ENCODE measurements at places on chromosomes 13 and 19.

- no peak for DNase-seq
Measured at GRCh38 chr19:15722956-15723355, 4.9 kb upstream of the OR10H2 start.

- no peak for DNase-seq
Measured at GRCh38 chr19:35216016-35216832, 12.3 kb downstream of the FAM187B start.

GRCh38 chr19:42032431-42032830 is 37.6 kb downstream of the GRIK5 start:
- DNase-seq = no peak

GRCh38 chr19:40529093-40529954 is 47.3 kb upstream of the SHKBP1 start:
- DNase-seq = peak; percentile 80

GRCh38 chr19:33219261-33219815 is 6.3 kb downstream of the SLC7A10 start:
- no peak for DNase-seq

- peak; percentile 83 for DNase-seq
Measured at GRCh38 chr19:19224852-19225494, 13.2 kb downstream of the NCAN start.

DNA sequence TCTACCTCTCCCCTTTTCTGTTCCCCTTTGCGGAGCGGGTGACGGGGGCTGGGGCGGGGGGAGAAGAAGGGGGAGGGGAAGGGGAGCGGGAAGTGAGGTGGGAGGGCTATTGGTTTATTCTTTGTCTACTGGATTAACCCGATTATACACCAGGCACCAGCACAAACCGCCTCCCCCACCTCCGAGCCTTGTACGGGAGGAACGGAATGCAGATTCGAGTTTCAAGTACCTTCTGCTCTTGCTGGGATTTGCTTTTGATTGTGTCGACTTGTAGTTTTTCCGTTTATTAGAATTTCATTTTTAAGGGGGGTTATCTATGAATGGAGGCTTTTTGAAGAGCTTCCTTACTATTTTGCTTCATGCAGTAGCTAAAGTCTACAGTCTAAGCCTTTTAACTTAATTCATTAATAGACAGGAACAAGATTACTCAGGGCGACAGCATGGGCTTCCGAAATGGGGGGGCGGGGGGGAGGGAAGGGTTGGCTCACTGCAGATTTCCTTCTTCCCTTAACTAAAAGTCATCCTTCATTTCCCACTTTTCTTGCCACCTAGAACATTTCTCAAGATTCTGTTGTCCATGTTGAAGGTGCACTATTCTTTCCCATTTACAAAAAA is 937 bp upstream of the SPRY2 start:
- no peak for DNase-seq

DNA sequence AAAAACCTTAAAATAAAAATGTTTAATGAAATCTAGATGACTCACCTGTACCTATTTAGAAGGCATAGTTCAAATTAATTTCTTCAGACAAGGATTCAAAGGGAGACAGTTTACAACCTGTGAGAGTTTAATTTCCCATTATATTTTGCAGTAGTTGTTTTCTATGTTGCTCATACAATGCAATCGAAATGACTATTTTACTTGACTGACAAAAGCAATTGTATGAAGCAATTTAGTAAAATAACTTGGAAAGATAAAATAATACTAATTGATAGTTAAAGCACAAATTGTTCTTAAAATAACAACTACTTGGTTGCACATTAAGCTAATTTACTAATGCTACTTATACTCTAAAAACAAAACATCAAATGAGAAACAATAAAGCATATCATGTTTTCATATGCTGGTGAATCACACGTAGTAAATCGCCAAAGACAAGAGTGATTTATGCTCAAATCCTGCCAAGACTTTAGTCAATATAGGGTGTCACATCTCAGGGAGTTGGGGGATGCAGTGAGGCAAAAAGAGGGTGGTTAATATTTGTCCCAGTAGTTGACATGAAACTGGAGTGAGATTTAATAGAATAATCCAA is 6.4 kb downstream of the DACH1 start:
- no peak for DNase-seq

DNA sequence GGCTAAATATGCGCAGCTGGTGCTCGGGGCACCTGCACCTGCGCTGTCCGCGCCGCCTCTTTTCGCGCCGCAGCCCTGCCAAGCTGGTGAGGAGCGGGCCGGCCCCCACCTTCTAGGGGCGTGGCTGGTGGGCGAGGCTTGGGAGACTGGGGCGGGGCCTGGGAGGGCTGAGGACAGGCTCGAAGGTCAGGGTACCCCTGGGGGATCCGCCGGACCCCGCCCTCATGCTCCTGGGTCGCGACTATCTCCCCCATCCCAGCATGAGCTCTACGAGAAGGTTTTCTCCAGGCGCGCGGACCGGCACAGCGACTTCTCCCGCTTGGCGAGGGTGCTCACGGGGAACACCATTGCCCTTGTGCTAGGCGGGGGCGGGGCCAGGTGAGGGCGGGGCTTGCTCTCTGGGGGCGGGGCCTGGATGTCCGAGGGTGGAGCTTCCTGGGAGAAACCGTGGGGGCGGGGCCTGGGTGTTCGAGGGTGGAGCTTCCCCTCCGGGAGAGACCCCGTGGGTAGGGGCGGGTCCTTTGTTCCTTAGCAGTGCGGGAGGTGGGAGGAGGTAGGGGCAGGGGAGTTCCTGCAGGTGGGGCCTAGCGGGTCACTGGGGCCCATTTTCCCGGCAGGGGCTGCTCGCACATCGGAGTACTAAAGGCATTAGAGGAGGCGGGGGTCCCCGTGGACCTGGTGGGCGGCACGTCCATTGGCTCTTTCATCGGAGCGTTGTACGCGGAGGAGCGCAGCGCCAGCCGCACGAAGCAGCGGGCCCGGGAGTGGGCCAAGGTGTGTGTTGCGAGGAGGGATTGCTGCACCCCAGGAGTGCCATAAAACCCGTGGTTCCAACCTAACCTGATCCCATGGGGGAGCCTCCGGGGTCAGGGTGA is 19.7 kb downstream of the PNPLA6 start:
- no peak for DNase-seq

- DNase-seq = no peak
Measured at GRCh38 chr13:36549755-36550154, 117.5 kb downstream of the CCNA1 start.

GRCh38 chr19:4583961-4584669 is 24.6 kb upstream of the SEMA6B start:
- no peak for DNase-seq

GRCh38 chr13:50077431-50077830 is 62.2 kb downstream of the KCNRG start:
- no peak for DNase-seq

- DNase-seq = no peak
Measured at GRCh38 chr13:99426426-99426825, 74.8 kb upstream of the TM9SF2 start.

GRCh38 chr13:19940106-19940505 is 18.4 kb upstream of the ZMYM2 start:
- no peak for DNase-seq

- no peak for DNase-seq
Measured at GRCh38 chr13:20921572-20921971, 19.0 kb upstream of the XPO4 start.

- no peak for DNase-seq
Measured at GRCh38 chr19:10870501-10870954, 825 bp upstream of the CARM1 start.

- no peak for DNase-seq
Measured at GRCh38 chr13:46137627-46138317, 32.9 kb upstream of the CPB2 start.

- DNase-seq = peak; percentile 5
Measured at GRCh38 chr19:33063356-33063752, 1.3 kb downstream of the RHPN2 start.

DNA sequence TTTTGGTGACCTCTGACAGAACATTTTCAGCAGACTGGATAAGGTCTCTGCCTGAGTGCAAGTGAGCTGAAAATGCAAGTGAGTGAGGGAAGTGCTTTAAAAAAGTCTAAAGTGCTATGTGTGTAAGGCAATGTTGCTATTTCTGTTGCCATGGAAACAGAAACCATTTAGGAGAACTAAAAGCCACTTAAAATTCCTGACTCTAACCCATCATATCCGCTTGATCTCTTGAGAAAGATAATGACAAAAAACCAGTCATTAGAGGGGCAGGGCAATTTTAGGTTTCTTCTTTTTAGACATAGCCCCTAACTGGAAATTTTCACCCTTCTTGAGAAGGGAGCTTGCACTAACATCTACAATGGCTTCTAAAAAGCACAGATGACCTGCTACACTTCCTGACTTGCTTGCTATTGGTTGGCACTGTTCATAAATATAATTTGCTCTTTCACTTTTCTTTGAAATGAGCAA is at the start of gene CYSLTR2:
Gene CYSLTR2 (plus strand): TSS at position 458 of the 468 bp plus-strand sequence. CDS start 52,889 bp downstream, outside the sequence.
- peak; percentile 93 for DNase-seq

GRCh38 chr13:66425741-66426140 is 804.4 kb downstream of the PCDH9 start:
- no peak for DNase-seq

DNA sequence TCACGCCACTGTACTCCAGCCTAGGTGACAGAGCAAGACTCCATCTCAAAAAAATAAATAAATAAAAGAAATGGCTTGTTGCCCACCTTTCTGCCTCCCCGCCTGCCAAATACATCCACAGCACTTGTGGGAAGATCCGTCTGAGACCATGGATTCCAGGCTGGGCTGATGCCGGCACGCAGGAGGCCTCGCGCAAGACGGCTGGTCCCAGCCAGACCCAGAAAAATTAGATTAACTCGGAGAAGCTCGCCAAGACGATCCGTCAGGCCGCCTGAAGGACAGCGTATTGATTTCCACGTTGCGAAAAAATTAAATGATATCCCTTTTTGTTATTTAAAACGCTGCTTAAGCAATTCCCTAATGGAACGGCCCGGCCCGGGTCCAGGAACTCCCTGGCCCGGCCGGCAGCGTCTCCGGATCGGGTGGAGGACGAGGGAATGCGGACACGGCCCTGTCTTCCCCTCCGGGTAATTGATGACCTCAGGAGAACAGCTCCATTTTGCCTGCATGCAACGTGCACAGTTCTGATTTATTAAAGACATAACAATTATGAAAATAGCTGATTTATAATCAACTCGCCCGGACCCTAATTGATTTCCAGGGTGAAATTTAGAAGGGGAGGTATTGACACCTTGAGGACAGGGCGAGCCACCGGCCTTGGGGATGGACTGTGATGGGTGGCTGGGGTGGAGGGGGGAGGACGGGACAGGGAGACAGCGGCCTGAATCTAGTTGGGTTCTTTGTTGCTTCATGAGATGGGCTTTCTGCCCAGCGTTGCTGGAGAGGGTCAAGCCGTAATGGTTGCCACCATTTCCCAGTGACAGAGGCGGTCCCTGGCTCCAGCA is 52.1 kb downstream of the ZNRF4 start:
- DNase-seq = no peak

- no peak for DNase-seq
Measured at GRCh38 chr13:29835280-29836061, 14.9 kb downstream of the UBL3 start.

DNA sequence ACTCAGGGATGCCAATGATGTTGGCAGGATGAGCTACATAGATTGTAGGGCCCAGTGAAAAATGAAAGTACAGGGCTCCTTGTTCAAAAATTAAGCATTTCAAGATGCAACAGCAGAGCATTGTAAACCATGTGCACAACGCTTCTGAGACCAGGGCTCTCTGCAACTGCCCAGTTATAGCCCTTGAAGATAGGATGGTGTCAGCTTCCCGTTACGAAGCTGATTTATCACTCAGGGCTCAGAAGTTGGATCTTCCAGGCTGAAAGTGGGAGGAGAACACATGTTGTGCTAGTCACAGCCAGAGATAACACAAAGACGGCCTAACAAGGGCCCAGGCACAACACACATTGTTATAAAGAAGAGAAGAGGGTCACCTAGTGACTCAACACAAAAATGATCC is 466.7 kb downstream of the TUBA3C start:
- no peak for DNase-seq

- DNase-seq = peak; percentile 75
Measured at GRCh38 chr19:19460761-19461265, 54.5 kb downstream of the TSSK6 start.

DNA sequence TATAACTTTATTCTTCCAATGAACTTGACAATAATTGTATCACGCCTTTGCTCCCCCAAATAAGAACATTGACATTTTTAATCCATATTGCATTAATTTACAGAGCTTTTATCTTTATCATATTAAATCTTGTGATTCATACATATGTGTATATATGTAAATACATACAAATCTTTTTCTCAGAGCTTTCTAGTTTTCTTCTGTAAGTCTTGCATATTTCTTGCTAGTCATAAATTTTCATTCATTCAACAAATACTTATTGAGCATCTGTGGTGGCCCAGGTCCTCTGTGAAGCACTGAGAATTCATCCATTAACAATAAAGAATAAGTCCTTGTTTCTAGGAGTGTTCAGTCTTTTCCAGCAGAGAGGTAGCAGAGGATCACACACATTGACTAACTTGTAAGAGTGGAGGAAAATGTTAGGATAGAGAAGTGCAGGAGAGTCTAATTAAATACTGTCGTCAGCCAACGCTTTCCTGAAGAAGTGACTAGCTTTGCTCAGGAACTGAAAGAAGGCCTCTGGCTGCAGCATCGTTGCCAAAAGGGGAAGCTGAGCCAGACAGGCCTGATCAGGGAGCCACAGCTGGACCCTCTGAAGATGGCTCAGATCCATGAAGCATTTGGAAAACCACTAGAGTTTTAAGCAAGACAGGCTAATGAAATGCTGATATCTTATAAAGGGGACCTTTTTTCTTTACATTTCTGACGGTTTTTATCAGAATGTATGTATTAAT is 38.6 kb upstream of the LAMP1 start:
- peak; percentile 83 for DNase-seq

DNA sequence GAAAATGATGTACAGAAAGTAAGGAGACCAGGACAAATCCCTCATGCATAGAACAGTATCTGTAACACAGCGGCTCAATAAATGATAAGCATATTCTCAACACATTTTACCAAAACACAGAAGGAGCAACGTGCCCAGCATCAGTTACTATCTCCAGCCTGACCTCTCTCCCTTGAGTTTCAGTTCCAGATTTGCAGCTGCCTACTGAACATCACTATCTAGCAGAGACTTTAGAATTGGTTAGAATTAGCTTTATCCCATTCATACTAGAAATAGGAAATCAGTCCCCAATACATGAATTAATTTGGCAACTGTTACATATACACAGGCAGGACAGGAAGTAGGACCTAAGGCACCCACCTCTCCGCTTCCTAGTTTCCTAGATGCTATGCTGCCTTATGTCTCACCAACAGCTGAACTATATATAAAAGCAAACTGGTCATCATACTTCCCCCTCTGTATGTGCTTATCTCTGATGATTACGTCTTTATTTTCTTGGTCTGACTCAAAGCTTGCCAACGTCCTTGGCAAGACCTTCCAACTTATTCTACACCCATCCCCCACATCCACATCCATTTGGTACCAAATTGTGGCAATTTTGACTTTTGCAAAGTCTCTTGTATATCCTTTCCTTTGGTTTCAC is 61.1 kb downstream of the SACS start:
- DNase-seq = peak; percentile 52

- peak; percentile 42 for DNase-seq
Measured at GRCh38 chr19:13149628-13150186, 468 bp downstream of the STX10 start.

DNA sequence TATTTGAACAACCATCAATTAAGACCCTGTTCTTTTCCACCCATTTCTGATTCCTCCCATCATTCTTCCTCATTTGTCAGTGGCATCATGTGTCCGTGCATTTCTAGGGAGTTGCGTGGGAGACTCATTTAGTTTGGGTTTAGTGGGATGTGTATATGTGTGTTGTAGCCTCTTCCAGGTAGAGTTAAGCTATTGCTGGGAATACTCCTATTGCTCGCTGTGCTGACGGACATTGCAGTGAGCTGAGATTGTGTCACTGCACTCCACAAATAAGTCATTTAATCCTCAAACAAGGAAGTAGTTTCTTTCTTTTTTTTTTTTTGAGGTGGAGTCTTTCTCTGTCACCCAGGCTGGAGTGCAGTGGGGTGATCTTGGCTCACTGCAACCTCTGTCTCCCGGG is 42.2 kb upstream of the RCBTB2 start:
- DNase-seq = peak; percentile 82
